ENCODE measurements at places on chromosomes 6 and 20.

DNA sequence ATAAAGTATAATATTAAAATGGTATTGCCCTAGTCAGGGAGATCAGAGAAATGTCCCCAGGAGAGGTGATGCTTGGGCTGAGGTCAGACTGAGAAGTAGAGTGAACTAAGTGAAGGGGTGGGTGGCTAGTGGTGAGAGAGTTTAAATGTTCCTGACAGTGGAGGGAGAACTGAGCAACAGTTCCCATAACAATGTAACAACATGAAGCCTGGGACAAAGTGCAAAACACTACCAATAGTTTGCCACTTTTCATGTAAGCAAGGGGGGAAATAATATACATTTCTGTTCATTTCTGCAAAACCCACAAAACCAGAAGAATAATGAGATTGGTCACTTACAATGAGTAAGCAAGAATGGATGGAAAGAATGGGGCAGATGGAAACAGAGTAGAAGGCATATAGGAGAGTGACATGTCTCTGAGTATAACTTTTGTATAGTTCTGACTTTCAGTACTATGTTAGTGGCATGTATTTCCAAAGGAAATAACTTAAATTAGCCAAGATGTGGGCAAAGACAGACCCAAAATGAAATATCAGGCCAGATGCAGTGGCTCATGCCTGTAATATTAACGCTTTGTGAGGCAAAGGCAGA, 13.3 kb upstream of the FAXC start:
- no peak for DNase-seq

GRCh38 chr6:90544081-90544480, 42.8 kb downstream of the MAP3K7 start:
- no peak for DNase-seq

DNA sequence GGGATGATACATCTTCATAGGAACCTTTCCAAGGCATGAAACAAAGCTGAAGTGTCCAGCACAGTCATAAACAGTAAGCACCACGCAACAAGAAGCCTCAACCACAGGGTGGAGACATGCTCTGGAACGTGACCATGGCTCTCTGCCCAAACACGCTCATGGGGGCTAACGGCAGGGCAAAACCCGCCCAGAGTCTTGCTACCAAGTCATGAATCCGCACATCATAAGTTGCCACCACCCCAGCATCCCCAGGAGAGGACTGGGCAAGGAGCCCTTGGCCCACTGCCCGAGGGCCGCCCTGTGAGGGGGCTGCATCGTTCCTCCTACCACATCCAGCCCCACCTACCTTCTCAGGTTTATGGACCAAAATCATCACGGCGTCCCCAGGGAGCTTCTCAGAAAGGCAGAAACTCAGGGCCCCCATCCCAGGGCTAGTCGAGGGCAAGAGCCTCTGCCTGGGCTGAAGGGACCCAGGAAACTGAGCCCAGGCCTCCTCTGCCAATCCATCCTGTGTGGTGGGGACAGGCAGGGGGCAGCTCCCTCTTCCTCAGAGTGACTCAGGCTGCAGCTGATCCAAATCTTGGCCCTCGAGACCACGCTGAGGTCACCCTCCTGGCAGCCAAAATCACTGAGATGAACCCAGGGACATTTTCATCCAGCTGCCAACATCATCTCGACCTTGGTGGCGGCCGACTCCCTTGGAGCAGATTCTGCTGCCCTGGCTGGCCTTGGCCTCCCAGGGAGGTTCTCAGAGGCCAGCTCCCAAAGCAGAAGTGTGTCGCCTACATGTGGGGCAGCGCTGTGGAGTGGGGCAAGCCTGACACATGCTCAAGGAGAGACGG, 42.6 kb downstream of the BMP7 start:
- no peak for DNase-seq

DNA sequence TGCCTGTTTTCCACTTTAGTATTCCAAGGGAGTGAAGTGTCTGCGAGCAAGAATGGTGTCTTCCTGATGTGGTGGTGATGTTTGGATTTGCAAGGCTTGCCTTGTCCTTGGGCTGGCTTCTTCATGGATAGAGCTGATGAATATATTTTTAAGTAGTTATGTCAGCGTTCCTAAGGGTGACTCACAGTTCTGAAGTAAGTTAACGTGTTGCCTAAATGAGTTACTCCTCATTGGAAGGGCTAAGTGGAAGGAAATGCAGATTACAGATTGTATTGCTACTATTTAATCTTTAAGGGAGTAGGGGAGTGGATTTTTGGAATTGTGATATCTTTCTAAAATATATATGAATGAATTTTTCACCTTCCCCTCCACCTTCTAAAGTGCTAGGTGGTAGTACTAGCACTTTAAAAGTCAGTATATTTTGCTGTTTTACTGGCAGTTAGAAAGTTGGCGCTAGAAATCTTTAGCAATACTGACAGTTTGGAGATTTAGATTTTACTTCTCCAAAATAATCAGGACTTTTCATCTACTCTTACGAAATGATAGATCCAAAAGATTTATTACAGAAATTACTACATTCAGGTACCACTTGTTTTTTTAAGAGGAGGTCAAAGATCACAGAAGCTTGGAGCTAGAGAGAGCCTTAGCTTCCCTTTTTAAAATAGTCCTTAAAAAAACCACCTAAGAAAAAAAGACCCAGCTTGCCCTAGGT, 197.4 kb downstream of the JARID2 start:
- DNase-seq, result no peak

DNA sequence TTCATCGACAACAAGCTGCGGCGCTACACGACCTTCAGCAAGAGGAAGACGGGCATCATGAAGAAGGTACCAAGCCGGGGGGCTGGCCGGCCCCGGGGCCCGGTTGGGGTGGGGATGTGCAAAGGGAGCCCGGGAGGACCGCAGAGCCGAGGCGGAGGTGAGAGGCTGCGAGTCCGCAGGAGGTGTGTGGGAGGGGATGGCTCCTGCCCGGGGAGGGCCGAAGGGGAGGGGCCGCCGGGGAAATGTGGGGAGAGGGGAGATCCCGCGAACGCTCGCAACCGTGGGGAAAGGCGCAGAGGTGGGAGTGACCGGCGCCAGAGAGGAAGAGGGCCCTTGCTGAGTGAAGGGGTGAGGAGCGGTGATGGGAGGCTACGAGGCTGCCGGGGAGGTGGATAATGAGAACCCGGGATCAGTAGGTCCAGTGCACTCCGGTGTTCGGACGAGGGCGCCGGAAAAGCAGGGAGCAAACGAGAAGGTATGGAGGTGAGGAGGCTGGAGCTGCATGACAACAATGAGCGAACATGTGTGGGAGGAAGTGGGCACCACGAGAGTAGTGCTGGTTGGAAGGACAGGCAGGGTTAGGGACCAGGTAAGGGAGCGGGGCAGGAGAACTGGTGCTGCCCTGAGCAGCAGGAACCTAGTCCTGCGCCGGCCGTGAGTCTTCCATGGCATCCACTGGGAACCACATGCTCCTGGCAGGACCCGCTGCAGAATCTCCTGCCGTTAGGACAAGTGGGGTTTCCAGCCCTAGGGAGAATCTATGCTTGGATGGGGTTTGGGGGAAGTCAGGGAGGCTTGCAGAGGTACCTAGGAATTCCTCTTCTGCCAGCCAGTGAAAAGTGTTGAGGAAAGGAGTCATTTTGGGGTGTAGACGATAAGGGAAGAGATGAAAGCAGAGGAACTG, 1.3 kb downstream of the SRF start:
- DNase-seq, result peak; percentile 69

DNA sequence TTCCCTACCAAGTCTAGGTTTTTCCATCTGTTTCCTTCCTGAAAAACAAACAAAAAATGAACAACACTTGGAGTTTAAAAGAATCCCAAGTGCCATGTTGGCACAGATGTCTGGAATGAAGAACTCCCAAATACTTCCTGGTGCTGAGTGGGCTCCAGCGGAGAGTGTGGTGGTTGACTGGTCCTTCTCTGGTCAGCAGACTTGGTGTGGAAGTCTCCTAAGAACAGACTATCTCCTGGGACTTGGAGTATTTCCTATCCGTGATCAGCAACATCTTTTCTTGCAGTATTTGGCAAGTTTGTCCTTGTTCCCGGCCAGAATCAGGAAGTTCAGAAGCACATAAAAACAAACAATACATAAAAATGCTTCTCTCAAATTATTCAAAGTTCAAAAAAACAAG, 154.1 kb downstream of the MTFR2 start:
- no peak for DNase-seq

- DNase-seq, result no peak
These were observed 45.2 kb upstream of the NHSL1 start for GRCh38 chr6:138544501-138544900.

GRCh38 chr6:106107043-106107613, 21.0 kb downstream of the PRDM1 start:
- no peak for DNase-seq

GRCh38 chr6:116572162-116572561, 858 bp downstream of the RWDD1 start:
- DNase-seq, result no peak

- DNase-seq, result no peak
These were observed 154.6 kb downstream of the SASH1 start for GRCh38 chr6:148497257-148497656.

- no peak for DNase-seq
These were observed 16.7 kb downstream of the RPP21 start for GRCh38 chr6:30361661-30362060.

- no peak for DNase-seq
These were observed 140.9 kb downstream of the GMDS start for GRCh38 chr6:2104524-2104880.
